DND-41 (cell line): ENCODE measurements at places on chromosomes 6 and 20.

GRCh38 chr20:15889514-15890256 is 683.6 kb downstream of the KIF16B start:
- no peak for DNase-seq
- no peak overlapping the region for H3K4me3 ChIP-seq
- H3K4me1 ChIP-seq = no peaks in the 10 kb centered on the region

DNA sequence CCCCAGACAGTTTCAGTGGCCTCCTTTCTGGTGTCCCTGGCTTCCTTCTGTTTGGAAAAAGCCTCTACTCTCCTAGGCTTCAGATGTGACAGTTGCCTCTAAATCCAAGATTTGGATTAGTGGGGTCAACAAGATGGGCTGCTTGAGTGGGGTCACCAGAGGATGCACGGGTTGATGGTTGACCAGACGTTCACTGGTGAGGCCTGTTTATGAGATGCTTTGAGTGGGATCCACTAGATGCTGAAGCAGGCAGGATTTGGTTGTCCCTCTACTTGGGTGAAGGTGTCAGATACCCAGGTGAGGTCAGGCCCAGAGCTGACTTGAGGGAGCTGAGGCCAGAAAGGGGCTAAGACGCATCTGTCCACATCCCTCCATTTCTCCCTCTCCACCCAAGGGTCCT is 8.1 kb upstream of the DLGAP4 start:
- H3K4me1 ChIP-seq = no peaks in the 10 kb centered on the region
- no peak for DNase-seq
- H3K36me3 ChIP-seq = no peaks in the 10 kb centered on the region
- no peak overlapping the region for H3K4me3 ChIP-seq
- H3K27ac ChIP-seq = no peak overlapping the region

DNA sequence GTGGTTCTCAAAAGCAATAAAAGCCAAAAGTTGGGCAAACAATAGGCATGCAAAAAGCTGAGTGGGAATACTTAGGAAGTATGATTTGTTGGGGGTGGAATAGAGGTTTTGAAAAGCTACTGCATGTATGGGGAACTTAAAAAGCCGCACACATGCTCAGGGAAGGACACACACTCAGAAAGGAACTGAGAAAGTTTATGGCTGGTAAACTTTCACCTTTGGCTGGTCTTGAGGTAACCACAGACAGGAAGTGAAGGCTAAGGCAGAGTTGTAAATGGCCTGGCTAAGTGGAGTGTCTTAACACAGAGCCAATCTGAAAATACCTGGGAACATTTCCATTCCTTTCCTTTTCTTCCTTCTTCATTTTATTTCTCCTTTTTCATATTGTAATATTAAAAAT is 134.5 kb upstream of the EXOC2 start:
- H3K27me3 ChIP-seq = no peaks in the 10 kb centered on the region
- H3K4me1 ChIP-seq = no peaks in the 10 kb centered on the region
- no peak overlapping the region for H3K27ac ChIP-seq
- H3K4me3 ChIP-seq = no peak overlapping the region
- no peak for DNase-seq

DNA sequence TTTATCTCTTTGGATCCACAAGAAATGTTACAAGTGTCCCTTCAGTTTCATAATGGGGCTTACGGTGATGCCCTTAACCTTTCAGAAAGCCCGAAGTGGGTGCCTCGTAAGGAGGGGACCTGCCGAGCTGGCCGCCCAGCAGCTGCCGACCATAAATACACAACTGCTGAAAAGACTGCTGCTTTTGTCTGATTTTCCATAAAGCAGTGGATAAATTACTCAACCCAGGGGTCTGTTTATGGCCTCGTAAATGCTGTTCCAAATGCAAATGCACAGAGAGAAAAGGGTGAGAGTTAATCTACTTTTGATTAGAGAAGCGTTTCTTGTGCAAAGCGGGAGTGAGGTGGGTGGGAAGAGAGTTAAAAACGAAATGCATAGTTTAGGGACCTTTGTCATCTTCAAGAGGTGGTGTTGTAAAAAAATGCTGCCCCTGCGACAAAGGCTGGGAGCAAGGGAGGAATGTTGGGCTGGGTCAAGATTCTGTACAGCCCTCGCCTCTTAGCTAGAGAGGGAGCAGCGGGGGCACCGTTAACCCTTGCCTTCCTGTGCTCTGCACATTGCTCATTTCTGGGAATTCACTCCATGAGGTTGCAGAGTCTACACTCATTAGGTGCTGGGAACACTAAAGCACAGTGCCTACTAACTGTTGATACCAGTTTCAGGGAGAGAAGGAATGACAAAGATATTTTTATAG is 112.0 kb upstream of the MTHFD1L start:
- no peak overlapping the region for H3K27ac ChIP-seq
- no peaks in the 10 kb centered on the region for H3K4me1 ChIP-seq
- H3K4me3 ChIP-seq = no peak overlapping the region
- DNase-seq = no peak
- no peaks in the 10 kb centered on the region for H3K36me3 ChIP-seq

GRCh38 chr6:110688661-110689268 is 126.5 kb downstream of the CDK19 start:
- H3K4me3 ChIP-seq = no peak overlapping the region
- no peak overlapping the region for H3K27ac ChIP-seq
- no peaks in the 10 kb centered on the region for H3K4me1 ChIP-seq
- H3K36me3 ChIP-seq = no peaks in the 10 kb centered on the region

GRCh38 chr6:46271107-46271506 is 100.3 kb upstream of the ENPP5 start:
- H3K4me1 ChIP-seq = no peaks in the 10 kb centered on the region
- DNase-seq = no peak
- no peak overlapping the region for H3K4me3 ChIP-seq
- H3K27me3 ChIP-seq = peaks cover 3% of the 10 kb centered on the region
- H3K36me3 ChIP-seq = no peaks in the 10 kb centered on the region

- no peak overlapping the region for H3K27ac ChIP-seq
- H3K4me1 ChIP-seq = no peaks in the 10 kb centered on the region
- no peak overlapping the region for H3K4me3 ChIP-seq
- peaks cover 44% of the 10 kb centered on the region for H3K36me3 ChIP-seq
Observed at GRCh38 chr6:105274678-105275077, 94.9 kb upstream of the POPDC3 start.

DNA sequence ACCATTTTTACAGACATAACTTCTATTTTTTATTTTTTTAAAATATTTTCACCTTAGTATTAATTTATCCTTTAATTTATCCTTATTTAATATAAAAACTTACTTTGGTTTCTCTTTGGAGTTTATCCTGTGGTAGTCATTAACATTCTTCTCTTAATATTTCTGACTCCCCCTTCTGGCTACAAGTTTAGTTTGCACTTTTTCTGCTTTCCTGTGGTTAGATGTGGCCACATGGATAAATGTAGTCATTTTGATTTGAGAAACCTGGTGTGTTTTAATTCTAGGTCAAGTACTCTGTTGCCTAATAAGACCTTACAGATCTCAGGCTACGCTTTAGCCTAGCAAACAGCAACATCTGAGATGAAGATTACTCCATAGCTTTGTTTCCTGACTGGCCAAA is 1187.5 kb downstream of the HACE1 start:
- no peaks in the 10 kb centered on the region for H3K27me3 ChIP-seq
- H3K4me1 ChIP-seq = peaks cover 13% of the 10 kb centered on the region
- no peaks in the 10 kb centered on the region for H3K36me3 ChIP-seq
- DNase-seq = no peak

GRCh38 chr6:44062771-44063560 is 64.3 kb downstream of the MRPL14 start:
- no peaks in the 10 kb centered on the region for H3K36me3 ChIP-seq
- DNase-seq = peak; percentile 49
- H3K27ac ChIP-seq = no peak overlapping the region
- H3K4me1 ChIP-seq = no peaks in the 10 kb centered on the region

DNA sequence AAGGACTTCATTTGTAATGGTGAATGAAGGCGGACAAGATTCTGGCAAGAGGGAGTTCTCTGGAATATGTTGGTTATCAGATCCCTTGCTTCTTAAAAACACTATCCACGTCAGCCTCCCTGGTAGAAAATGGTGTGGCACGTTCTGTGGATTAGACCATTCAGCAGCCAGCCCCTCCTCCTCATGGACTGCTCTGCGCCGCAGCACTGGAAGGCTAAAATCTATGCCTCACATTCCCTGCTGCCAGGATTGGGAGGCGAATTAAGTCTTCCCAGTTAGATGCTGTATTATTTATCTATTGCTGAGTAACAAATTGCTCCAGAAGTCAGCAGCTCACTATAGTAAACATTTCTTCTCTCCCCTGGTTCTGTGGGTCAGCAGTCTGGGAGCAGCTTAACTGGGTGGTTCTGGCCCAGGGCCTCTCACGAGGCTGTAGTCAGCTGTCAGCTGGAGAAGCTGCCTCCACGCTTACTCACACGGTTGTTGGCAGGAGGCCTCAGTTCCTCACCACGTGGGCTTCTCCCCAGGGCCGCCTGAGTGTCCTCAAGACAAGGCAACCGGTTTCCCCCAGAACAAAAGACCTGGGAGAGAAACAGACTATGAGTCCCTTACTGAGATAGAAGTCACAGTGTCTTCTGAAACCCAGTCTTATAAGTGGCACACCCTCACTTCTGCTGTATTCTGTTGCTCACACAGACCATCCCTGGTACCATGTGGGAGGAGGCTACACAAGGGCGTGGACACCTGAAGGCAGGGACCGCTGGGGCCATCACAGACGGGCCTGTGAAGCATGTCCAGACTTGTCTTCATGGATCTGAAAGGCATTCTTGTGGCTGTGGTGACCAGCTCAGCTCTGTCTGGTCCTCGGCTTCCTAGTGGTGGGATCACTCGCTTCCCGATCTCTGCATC is 101.0 kb downstream of the NRN1 start:
- H3K27ac ChIP-seq = no peak overlapping the region
- no peak overlapping the region for H3K4me3 ChIP-seq
- DNase-seq = no peak
- no peaks in the 10 kb centered on the region for H3K27me3 ChIP-seq
- no peaks in the 10 kb centered on the region for H3K4me1 ChIP-seq

DNA sequence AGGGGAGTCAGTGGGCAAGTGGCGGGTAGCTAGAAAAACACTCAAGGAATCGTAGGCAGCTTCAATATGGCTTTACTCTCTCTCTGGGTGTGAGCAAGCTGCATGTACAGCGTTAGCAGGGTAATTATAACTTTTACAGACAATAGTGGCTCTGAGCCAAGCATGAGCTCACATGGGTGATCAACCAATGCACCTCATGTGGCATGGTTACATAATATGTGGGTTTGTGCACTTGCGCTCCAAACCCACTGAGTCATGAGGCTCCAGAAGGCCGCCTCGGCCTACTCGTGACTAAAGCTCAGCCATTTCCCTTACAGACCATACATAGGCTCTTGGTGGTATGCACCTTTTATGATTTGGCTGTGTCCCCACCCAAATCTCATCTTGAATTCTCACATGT is 78.4 kb upstream of the FBXL4 start:
- no peaks in the 10 kb centered on the region for H3K4me1 ChIP-seq
- no peak overlapping the region for H3K27ac ChIP-seq
- H3K4me3 ChIP-seq = no peak overlapping the region
- DNase-seq = peak; percentile 18

DNA sequence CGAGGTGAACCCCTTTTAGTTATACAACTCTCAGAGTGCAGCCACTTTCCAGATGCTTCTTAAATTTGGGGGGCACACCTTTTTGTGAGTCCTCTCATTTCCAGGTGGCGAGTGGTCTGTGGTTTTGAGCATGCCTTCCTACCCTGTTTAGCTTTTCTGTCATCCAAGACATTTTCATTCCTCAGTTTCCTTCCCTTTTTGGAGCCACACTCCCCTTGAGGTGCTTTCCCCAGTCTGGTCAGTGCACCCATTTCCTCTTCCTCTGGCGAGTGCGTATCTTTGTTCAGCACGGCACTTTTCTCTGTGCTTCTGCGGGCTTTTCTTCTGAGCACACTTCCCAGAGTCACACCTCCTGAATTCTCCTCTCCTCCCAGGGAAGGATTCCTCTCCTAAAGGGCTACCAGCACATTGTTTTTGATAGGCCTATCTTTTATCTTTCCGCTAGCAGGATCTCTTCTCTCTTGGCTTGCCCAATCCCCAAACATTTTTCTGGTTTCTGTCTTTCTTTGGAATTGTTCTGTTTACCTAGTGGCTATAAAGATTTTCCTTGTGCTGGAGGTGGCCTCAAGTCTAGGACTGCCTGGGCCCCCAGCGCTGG is 1.4 kb downstream of the PHF20 start:
- DNase-seq = peak; percentile 39
- H3K27me3 ChIP-seq = no peaks in the 10 kb centered on the region
- H3K4me1 ChIP-seq = peaks cover 65% of the 10 kb centered on the region
- peak overlapping the region; percentile 83 for H3K27ac ChIP-seq
- peaks cover 20% of the 10 kb centered on the region for H3K36me3 ChIP-seq

DNA sequence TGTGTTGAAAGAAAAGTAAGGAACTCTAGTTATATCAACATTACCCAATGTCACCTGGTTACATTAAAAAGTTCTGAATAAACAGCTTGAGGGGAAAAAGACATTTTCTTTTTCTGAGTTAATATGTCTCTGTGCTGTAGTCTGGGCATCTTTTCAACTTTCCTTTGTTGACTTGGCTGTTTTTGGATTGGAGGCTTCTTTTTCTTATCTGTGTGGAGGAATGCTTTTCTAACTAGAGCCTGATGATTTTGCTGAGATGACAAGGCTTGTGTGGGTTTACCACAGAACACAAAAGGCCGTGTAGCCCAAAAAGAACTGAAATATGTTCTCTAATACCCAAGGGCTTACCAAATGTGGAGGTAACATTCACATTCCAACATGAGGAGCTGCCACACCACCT is 161.8 kb downstream of the KCNQ5 start:
- H3K27ac ChIP-seq = no peak overlapping the region
- H3K4me1 ChIP-seq = no peaks in the 10 kb centered on the region
- no peak overlapping the region for H3K4me3 ChIP-seq
- no peaks in the 10 kb centered on the region for H3K27me3 ChIP-seq
- no peak for DNase-seq

DNA sequence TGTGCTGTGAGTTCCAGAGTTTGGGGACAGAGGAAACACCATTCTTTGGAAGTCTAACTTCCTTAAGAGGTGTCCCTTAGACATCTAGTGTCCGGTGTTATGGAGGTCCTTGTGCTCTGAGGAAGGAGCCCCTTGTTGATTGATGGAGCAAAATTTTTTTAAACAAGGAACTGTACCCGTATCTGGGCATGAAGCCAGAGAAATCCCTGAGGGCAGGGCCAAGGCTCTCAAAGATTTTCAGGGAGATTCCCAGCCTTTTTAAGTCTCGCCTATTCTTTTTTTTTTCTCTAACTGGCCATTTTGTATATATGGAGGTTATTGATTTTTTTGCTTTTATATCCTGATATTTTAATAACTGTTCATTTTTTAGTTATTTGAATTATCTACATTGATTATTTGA is 45.9 kb downstream of the TRIM38 start:
- DNase-seq = no peak
- H3K27ac ChIP-seq = no peak overlapping the region
- H3K36me3 ChIP-seq = no peaks in the 10 kb centered on the region
- no peaks in the 10 kb centered on the region for H3K27me3 ChIP-seq
- no peaks in the 10 kb centered on the region for H3K4me1 ChIP-seq

- no peaks in the 10 kb centered on the region for H3K36me3 ChIP-seq
- H3K4me3 ChIP-seq = no peak overlapping the region
- DNase-seq = no peak
Observed at GRCh38 chr6:145547594-145548335, 187.6 kb downstream of the EPM2A start.

- no peak overlapping the region for H3K4me3 ChIP-seq
- no peaks in the 10 kb centered on the region for H3K36me3 ChIP-seq
- H3K27me3 ChIP-seq = peaks cover 27% of the 10 kb centered on the region
- DNase-seq = no peak
- H3K27ac ChIP-seq = no peak overlapping the region
Observed at GRCh38 chr6:33010356-33010755, 965 bp upstream of the HLA-DOA start.

GRCh38 chr6:98835149-98836024 is 1.0 kb downstream of the POU3F2 start:
- DNase-seq = no peak
- H3K27me3 ChIP-seq = no peaks in the 10 kb centered on the region
- no peak overlapping the region for H3K27ac ChIP-seq
- H3K4me1 ChIP-seq = peaks cover 9% of the 10 kb centered on the region
